ENCODE measurements at places on chromosomes 13 and 19.

- no peak for DNase-seq
Observed at GRCh38 chr13:42707048-42707447, 74.3 kb upstream of the FAM216B start.

DNA sequence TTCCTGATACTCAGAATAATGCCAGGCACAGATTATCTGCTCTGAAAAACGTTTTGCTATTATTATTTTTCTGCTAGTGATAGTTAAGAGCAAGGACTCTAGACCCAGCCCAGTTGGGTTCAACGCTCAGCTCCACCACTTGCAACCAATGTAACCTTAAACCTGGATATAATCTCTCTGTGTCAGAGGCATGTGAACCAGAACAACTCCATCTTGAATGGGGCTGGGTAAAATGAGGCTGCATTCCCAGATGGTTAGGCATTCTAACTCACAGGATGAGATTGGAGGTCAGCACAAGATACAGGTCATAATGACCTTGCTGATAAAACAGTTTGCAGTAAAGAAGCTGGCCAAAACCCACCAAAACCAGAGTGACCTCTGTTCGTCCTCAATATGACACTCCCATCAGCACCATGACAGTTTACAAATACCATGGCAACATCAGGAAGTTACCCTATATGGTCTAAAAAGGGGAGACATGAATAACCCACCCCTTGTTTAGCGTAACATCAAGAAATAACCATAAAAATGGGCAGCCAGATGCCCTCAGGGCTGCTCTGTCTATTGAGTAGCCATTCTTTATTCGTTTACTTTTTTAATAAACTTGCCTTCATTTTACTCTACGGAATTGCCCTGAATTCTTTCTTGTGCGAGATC is 13.6 kb downstream of the FAM187B start:
- no peak for DNase-seq

GRCh38 chr19:52584736-52585440 is 14.8 kb downstream of the ZNF701 start:
- no peak for DNase-seq

- no peak for DNase-seq
Observed at GRCh38 chr13:45206340-45206739, 5.5 kb upstream of the KCTD4 start.

DNA sequence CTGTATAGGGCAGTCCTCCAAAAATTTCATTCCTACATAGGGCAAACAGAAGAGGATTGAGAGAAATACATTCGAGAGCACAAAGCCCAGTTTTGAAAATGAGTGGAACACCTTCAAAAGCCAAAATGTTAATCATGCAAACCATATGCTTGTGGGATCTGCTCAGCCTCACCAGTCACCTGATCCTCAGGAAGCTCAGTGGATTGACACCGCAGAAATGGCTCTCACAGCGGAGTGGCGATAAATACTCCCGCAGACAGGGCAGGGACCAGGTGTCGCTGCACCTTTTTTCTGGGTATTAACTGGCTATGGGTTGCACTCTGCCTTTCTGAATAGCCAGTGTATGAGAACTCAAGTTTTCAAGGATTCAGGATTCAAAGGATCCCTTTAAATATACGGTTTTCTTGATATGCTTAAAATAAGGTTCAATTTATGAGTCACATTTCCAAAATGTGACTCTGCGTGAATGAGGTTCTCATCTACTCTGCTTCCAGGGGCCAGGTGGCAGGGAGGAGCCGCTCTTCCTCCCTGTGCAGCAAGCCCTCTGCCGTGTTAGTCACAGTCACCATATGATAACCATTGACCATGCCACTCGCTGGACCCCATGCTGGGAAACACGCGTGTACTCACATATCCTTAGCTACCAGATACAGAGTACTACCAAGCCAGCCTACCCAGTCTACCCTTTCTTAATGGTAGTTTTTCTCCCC is 18.3 kb upstream of the DHRS12 start:
- no peak for DNase-seq

DNA sequence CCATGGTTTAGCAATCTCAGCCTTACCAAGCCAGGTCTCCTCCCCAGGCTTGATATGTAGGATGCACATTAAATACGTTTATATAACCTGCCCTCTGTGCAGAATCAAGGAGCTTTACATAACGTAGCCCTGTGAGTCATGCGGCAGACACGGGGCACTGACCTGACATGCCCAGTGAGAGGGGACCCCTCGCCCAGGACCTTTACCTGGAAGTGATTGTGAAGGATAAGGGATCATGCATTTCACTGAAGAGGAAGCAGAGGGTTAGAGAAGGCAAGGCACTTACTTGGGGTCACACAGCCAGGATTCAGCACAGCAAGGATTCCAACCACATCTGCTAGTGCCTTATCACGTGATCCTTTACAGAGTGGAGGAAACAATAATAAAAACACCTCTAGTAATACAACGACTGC is 18.9 kb upstream of the FOSB start:
- DNase-seq: no peak

DNA sequence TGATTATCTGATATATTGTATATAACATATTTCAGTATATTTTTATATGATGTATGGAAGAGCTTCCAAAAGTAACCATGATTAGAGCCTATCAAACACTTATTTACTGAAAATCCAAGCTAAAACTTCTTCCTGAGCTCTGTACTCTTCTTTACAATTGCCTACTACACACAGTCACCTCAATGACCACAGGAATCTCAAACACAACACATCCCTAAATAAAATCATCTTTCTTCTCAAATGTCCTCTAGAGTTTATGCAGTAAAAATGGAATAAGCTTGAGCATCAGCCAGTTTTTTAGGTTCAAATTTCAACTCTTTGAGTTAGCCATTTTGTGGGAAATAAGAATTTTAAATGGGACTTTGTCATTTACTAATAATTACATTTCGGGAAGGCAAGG is 102.6 kb upstream of the FNDC3A start:
- DNase-seq: no peak
